GM12864 (cell line): ENCODE measurements at places on chromosomes 1 and 21.

DNA sequence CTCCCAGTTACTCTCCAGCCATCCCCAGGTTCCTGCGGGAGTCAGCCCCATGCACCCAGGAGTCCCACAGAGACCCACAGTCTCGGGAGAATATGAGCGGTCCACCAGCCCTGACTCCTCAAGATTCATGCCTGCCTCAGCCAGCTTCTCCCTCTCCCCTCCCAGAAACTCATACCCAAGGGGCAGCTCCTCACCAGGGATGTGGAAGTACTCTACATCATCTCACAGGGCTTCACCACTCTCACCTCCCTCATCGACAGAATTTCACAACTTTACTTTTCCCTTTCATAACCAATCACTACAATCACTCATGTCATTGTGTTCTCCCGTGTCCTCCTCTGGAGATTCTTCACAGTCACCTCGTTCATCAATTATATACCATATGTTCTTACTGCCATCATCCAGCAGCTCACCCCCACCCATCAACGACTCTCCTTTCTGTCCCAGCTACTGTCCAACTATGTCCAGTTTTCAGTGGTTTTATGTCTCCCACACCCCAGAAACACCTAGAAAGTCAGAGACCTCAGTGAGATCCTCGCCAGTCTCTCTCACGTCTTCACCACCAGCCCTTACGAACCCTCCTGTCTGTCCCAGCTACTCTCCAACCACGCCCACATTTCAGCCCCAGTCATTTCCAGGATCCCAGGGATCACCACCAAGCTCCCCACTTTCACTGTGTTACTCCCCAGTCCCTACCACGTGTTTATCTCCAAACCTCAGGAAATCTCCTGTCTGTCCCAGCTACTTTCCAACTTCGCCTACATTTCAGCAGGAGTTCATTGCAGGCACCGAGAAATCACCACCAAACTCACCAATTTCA, 1530.1 kb upstream of the TPTE start:
- DNase-seq = no peak

- no peak for DNase-seq
Observed at GRCh38 chr1:66088787-66089186, 296.1 kb downstream of the PDE4B start.

GRCh38 chr1:5938101-5938646, 54.1 kb downstream of the NPHP4 start:
- no peak for DNase-seq

GRCh38 chr1:12339396-12339795, 109.6 kb downstream of the VPS13D start:
- DNase-seq = no peak

DNA sequence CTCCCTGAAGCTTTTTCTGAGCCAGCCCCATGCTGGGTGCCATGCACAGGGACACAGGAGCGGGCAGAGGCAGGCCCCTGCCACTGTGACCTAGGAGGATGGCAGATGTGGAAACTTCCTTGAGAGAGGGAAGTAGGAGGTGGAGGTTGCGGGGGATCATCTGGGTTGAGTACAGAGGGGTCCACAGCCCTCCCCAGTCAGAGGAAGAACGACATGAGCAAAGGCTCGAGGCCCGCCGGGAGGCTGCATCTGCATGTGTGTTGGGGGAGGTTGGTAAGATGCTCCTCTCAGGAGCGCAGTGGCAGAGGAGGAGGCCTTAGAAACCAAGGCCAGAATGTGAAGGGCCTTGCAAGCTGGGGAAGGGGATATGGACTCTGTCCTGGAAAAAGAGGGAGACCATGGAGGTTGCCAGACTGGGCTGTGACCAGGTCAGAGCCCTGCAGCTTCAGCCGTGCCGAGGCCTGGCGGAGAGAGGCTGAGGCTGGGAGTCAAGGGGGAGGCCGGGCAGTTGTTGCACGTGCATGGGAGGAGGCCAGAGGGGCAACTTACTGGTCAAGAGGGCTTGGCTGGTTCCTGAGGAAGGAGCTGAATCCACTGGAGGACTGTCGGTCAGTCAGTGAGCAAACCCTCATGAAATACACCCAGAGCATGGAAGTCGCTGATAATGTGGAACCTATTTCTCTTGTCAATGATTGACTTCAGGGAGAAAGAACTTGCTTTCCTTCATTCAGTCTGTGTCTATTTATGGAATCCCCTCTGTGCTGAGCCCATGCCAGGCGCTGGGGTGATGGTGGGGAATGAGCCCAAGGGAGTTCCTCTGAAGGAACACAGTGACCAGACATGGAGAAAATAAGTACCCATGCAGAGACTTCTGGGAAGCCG, 31.7 kb downstream of the A3GALT2 start:
- no peak for DNase-seq

- DNase-seq = no peak
Observed at GRCh38 chr1:180185281-180185680, 30.6 kb downstream of the QSOX1 start.

DNA sequence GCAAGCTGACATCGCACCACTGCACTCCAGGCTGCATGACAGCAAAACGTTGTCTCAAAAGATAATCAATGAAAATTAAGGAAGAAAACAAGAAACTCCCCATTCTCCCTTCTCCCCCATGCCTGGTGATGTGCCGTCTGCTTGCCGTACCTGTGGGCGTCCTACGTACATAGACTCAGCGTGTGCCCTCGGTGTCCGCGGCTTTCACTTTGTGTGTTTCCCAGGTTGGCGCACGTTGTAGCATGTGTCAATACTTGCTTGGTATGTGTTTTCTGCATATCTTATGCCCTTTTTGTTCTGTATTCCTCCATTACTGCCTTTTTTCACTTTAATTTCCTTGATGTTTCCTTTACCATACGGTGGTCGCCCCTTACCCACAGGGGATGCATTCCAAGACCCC, 53.8 kb downstream of the PCNT start:
- DNase-seq = no peak

DNA sequence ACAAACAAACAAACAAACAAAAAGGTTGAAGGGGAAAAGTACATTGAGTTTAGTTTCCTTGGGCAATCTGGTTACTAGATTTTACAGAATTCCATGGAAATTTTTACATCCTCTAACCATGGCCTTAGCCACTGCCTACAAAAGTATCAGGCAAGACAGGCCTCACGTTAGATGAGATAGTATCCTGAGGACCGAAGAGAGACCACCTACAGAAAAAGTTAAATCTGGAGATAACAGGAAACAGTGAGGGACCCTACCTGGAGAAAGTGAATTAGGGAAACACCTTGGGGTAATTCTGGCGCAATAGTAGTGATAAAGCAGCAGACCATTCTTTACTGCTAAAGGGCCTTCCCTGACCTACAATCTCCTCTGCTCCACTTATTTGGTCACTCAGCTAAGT, 8.7 kb downstream of the RAB29 start:
- no peak for DNase-seq

DNA sequence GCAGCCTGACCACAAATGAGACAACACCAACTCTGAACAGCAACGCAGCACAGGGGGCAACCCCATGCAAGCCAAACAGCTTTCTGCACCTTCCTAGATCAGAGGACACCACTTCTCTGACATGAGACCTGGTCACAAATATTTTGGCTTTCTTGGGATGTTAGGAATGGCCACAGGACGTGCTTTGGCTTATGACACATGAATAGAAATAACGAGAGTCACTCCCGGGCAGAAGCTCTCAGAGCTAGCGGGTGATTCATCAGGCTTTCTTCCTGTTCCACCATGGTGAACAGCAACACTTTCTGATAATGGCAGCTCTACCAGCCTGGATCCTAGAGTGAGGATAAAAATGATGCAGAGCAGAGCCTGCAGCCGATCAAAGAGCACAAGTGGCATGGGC, 39.4 kb downstream of the PAFAH2 start:
- no peak for DNase-seq

- no peak for DNase-seq
Observed at GRCh38 chr1:236407059-236407458, 13.0 kb downstream of the EDARADD start.

- no peak for DNase-seq
Observed at GRCh38 chr1:107474877-107475612, 334.2 kb downstream of the NTNG1 start.

GRCh38 chr1:164587617-164588501, 28.9 kb downstream of the PBX1 start:
- DNase-seq = no peak

DNA sequence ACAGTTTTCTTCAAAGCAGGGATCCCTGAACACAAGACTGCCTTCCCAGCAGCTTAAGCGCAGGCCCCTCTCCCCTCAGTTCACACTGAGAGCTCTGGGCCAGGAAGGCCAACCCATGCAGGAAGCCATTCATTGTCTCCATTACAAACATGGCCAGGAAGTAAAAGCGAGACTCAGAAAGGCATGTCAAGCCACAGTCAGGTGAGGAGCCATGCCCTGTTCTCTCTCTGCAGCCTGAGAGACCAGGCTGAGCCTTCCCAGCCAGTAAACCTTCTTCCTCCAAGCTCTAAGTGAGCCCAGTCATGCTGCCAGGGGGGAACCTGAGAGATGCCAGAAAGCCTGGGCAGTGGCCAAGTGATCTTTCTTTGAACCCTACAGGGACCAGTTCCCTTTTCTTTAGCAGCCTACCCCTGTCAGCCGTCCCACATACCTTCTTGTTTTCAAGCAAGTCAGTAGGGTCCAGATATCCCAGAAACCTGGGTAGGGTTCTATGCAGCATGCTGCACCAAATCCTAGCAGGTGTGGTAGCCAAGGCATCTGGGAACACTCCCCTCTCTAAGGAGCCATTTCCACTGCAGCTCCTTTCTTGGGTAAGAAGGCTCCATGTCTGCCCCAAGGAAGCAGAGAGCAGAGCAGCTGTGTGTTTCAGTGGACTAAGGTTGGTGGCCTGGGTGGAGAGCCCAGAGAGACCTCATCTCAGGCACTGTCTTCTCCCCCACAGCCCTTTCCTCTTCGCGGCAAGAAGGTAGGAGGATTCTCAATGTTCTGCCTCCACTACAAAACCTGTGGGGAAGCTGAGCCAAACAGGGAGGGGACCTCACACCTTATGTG, 977 bp downstream of the TRAF3IP3 start:
- DNase-seq = peak; percentile 54

DNA sequence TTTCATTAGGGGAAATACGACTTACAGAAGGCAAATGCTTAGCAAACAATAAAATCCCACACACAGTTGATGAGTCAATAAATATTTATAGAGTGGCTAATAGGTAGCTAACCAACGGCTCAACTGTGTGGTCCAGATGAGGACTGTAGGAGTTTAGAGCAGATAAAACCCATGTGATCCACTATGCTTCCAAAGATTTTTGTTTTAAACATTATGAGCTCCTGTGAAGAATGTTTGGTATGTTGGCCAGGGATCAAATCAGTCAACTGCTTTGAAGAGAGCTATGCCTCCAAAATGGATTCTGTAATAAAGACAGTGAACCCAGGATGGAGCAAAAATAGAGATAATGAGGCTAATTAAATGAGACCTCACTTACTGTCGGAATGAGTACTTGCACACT, 72.3 kb upstream of the COL11A1 start:
- DNase-seq = no peak

DNA sequence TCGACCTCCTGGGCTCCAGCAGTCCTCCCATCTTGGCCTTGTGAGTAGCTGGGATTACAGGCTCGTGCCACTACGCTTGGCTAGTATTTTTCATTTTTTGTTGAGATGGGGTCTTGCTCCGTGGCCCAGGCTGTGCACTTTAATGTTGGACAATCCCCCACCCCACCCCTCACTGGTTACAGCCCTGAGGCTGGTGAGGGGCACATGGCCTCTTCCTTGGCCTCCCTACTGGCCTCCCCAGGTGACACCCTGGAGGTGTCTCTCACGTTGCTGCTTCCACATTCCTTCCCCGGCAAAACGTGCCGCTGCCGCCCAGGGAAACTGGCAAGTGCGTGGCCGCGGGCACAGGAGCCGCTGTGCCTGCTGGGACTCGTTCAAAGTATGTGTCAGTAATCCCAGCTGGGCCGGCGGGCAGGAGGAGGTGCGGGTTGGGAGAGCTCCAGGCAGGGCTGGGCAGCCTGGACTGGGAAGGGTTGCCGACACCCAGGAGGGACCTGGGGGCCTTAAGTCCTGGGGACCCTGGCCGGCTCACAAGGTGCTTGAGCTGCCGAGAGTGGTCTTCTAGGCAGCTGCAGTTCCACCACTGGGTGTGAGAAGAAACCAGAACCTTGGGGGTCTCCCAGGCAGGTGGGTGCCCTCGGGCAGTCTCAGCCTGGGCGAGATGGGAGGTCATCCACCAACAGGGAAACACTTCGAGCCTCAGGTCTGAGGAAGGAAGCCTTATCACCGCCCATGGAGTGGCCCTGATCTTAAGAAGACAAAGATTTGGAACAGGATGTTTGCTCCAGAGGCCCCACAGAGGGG, 6.5 kb downstream of the WNT3A start:
- no peak for DNase-seq

DNA sequence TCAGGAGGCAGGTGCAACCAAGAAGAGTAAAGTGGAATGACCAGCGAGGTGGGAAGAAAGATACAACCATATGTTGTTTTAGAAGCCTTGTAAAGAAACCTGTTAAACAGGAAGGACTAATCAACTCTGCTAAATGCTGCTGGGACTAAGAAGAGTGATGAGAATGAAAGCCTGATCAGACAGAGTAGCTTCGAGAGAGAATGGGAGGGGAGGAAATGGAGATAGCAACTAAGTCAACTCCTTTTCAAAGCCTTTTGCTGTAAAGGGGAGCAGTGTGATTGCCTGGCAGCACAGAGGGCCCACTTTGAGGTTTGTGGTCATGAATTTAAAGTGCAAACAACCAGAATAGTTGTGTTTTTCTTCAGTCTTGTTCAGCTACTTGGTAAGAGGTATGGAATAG, 31.4 kb downstream of the SLC30A7 start:
- no peak for DNase-seq

DNA sequence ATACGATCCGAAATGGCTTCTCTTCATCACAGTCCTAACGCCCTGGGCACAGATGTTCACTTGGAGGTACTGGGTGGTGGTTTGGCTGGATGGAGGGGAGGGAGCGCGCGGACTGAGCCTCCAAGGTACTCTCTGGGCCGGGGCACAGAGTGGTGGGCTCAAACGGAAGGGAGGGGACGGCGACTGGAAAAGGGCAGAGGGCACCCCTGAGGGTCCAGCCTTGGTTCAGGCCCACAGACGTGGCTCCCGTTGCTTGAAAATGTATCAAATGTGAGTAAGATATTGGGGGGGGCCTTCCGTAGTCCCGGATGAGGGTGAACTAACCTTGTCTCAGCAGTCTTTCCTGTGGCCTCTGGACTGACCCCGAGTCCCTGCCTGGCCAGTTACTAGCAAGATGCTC, 463 bp downstream of the IL12RB2 start:
- DNase-seq = no peak

DNA sequence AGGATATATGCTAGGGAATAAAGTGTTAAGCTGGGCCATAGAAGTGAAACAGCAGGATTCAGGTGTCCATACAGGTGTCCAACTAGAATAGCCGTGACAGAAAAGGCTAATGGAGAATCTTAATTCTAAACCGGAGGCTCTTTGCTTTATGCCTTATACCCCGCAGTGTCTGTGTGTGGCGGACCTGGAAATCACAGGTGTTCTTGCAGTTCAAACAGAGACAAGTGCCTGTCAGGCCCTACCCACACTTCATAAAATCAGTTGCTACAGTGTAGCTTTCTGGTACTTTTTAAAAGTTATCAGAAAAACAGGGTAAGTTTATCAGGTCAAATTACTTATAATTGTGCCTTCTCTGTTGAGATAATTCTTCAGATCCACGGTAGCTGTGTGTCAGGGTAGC, 293.9 kb downstream of the LRRC7 start:
- DNase-seq = no peak
